Skin of body (tissue), 3 donors: ENCODE measurements at places on chromosomes 11 and 22. TPM values are rescaled to one million over a fixed set of nuclear protein-coding genes. Genes with fewer than 3 reads are reported as not detected.

- DNase-seq, result no peak
Measured at GRCh38 chr11:115928811-115929210, 424.6 kb upstream of the CADM1 start.

- no peak for DNase-seq
Measured at GRCh38 chr22:38305471-38306448, 11.5 kb downstream of the CSNK1E start.

DNA sequence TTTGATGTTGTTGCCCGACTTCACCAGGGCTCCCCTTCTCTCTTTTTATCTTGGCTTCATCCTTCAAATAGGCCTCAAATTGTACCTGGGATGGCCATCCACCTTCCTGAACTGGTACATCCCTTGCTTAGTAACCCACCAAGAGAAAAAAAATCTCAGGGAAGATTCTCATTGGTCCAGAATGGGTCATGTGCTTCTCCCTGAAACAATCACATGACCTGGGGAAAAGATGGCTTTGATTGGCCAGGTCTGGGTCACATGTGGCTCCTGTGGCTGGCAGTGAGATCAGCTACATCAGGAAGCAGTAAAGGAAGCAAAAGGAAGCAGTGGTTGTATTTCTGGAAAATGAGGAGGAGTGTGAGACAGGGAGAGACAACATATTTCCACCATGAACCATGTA, 540.2 kb downstream of the MIAT start:
- no peak for DNase-seq

- DNase-seq, result no peak
Measured at GRCh38 chr11:120023551-120023950, 114.4 kb downstream of the TRIM29 start.

The TRIM51 gene
- total RNA-seq, result not detected

DNA sequence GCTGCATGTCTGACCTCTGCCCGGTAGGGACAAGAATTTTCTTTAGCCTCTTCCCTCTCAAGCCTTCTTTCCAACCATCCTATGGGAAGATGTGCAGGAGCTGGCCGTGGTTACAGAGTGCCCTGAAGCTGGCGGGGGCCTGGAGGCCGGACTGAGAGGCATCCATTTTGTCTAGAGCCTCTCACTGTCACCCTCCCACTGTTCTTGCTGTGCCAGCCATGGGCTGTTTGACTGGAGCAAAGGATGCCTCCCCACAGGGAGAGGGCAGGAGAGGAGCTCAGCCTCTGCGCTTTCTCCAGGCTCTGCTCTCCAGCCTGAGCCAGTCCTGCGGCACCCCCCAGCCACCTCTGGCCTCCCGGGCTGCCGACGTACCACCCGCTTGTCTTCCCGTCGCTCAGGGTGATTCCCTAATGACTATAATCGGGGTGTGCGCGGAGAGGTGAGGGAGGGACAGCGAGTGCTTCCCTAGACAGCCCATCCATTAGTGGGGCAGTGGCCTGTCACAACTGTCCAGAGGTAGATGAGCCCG, 123.8 kb downstream of the NECTIN1 start:
- DNase-seq, result no peak

- no peak for DNase-seq
Measured at GRCh38 chr11:67280341-67280787, 8.7 kb upstream of the ANKRD13D start.

The KCTD14 gene
- 1.6 TPM for total RNA-seq

- DNase-seq, result no peak
Measured at GRCh38 chr11:118657238-118657637, 22.2 kb downstream of the TREH start.

The OR5A1 gene
- total RNA-seq, result not detected

The ZNRF3 gene
- total RNA-seq, result 7.4 TPM

GRCh38 chr11:123904932-123905331, 3.0 kb downstream of the OR8D4 start:
- no peak for DNase-seq

- no peak for DNase-seq
Measured at GRCh38 chr22:49260681-49261580, 566.7 kb downstream of the BRD1 start.

- no peak for DNase-seq
Measured at GRCh38 chr11:115498354-115498753, 5.9 kb downstream of the CADM1 start.

The OR5AP2 gene
- total RNA-seq, result not detected

GRCh38 chr11:355581-356458, 13.5 kb upstream of the B4GALNT4 start:
- peak; percentile 99 for DNase-seq

The MUC2 gene
- total RNA-seq, result under 0.01 TPM

The ANO3 gene
- total RNA-seq, result 0.30 TPM

DNA sequence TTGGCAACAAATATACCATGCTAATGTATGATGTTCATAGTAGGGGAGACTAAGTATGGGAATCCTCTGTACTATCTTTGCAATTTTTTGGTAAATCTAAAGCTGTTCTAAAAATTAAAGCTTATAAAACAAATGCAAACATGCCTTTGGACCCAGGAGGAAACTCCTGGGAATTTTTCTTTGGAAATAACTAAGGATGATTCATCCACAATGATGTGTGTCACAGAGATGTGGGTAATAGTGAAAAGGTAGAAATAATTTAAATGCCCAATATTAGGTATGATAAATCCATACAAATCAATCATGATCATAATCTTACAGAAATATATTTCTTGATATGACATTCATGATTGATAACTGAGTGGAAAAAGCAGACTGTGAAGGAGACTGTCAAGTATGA, 135.8 kb downstream of the TRIM44 start:
- no peak for DNase-seq

DNA sequence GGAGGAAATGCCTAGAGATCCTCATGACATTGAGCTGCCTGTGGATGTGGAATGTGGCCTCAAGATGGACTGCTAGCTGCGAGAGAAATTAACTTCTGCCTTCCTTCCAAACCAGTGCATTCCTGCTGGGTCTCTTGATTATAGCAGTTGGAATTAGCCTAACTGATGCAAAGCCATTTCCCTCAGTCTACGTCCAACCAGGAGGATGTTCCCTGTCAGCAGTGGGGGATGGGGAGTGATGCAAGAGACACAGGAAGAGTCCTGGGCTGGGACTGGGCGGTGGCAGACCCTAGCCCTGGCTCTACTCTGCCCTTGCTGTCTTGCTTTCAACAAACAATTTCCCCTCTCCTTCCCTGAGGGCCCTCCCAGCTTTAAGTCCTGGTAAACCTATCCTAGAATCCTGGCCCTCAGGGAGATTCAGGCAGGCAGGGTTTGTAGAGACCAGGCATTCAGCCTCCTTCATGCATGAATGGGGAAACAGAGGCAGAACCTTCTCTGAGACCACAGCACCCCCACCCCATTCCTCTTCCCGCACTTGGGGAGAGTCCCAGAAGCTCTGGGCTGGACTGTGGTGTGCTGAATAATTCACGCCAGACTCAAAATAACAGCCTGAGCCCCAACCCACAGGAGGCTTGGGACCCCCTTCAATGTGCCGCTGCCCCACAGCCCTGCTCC, 17.0 kb downstream of the C11orf96 start:
- DNase-seq, result no peak

DNA sequence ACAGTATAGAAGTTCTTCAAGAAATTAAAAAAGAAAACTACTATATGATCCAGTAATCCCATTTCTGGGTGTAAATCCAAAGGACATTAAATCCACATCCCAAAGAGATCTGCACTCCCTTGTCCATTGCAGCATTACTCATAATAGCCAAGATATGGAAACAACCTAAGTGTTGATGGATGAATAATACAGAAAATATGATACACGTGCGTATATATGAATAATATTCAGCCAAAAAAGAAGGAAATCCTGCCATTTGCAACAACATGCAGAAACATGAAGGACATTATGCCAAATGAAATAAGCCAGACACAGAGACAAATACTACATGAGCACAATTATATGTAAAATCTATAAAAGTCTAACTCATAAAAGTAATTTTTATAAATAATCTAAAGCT, 306.3 kb upstream of the ANO3 start:
- DNase-seq, result no peak

- no peak for DNase-seq
Measured at GRCh38 chr11:129578006-129578405, 202.4 kb downstream of the BARX2 start.

- no peak for DNase-seq
Measured at GRCh38 chr11:109785198-109785597, 308.0 kb upstream of the ZC3H12C start.

- no peak for DNase-seq
Measured at GRCh38 chr11:134020598-134020997, 48.3 kb upstream of the JAM3 start.

- DNase-seq, result peak; percentile 46
Measured at GRCh38 chr22:21797444-21798221, 62.0 kb upstream of the YPEL1 start.

GRCh38 chr22:44928136-44928463, 81.7 kb downstream of the PHF21B start:
- no peak for DNase-seq

DNA sequence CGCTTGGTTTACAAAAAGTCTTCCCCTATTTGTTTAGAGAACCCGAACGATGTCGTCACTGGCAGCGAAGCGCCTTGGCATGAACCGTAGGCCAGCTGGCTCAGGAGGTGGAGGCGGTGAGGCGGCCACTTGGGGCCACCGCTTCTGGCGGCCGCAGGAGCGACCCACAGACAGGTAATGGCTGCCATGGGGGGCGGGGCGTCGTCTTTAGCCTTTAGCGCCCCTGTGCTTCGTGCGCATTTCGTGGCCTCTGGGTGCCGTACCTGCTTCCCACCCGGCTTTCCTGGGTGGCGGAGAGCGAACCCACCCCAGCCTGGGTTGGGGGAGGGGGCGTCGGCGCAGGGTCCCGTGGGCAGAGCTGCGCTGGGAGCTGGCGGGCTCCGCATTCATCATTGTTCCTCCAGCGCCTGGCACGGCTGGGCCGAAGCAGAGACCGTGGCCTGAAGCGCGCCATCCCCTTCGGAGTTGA, 469 bp upstream of the OSBP2 start:
- no peak for DNase-seq

The HBB gene
- total RNA-seq, result 2,108 TPM

The UEVLD gene
- 18.8 TPM for total RNA-seq

- peak; percentile 26 for DNase-seq
Measured at GRCh38 chr11:23359297-23359696, 499.0 kb upstream of the CCDC179 start.

The EIF3M gene
- total RNA-seq, result 182 TPM

- DNase-seq, result no peak
Measured at GRCh38 chr11:61194169-61194671, 9.1 kb upstream of the PGA3 start.

DNA sequence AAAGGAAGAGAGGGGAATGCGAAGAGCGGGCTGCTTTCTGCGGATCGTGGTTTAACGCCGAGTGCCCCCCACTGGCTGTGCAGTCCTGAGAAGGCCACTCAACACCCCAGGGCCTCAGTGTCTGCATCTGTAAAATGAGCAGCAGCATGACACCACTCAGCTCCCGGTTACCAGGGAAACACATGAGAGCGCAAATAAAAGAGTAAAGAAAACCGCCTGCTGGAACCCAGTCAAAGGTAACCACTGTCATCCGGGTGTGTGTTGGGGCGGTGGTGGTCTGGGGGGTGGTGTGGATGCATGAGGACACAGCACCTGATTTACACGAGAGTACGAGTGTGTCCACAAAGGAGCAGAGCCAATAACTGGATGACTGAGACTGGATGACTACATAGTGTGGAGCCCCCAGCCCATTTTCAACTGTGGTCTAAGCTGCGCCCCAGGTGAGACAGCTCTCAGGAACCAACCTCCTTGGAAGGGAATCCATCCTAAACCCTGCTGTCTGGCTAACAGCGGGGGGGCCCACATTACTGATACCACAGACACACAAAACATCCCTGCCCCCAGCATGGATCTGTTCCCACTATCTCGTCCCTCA, 5.7 kb downstream of the CELSR1 start:
- DNase-seq, result no peak

The MICAL2 gene
- total RNA-seq, result 57.8 TPM

The MN1 gene
- total RNA-seq, result 7.4 TPM

DNA sequence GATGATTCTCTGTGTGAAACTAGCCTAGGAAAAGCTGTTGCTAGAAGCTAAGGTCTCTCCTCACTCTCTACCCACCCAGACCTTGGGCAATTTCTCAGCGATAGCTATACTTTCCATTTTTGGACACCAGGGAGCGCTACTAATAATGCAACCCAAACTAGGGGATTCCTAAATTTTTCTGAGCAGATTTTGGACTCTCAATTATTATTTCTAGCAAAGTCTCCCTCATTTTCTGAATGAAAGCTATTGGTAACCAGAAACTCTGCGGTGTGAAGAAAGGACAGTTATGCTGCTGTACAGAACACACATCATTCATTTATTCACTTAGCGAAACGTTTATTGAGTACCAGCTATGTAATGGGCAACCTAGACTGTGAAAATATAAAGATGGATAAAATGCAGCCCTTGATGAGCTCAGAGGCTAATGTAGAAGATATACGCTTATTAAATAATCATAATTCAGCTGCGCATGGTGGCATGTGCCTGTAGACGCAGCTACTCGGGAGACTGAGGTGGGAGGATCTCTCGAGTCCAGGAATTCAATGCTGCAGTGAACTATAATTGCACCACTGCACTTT, 6.1 kb upstream of the STIM1 start:
- DNase-seq, result no peak

The UFD1 gene
- 21.2 TPM for total RNA-seq

The SCUBE2 gene
- 15.7 TPM for total RNA-seq

DNA sequence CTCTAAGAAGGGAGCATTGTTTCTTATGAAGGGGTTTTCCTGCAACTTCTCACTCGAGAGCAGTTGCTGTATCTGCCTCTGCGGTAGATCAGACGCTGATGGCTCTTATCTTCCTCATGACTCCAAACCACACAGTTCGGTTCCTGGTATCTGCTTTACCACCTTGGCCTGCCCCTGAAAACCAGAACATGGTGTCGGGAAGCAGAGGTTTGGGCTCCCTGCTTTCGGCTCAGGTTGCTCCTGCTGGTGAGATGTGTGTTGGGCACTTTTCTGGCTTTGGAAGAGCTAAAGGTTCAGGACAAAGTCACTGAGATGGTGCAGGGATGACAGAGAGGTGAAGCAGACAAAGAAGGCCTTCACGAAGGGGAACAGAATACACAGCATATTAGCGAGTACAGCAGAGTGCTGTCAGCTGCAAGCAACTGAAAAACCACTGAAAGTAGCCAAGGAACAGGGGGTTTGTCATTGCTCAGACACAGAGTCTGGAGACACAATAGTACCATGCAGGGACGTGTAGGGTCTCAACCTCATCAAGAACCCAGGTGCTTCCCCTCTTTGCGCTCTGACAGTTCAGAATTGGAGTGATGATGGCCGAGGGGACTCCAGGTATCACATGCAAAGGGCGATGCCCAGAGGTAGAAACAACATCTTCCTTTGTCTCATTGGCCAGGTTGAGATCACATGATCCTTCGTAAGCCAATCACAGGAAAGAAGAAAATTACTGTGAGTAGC, 11.9 kb upstream of the CSF2RB start:
- no peak for DNase-seq

The FXYD6 gene
- 30.3 TPM for total RNA-seq

GRCh38 chr11:119319136-119319699, 2.3 kb upstream of the MCAM start:
- DNase-seq, result no peak

DNA sequence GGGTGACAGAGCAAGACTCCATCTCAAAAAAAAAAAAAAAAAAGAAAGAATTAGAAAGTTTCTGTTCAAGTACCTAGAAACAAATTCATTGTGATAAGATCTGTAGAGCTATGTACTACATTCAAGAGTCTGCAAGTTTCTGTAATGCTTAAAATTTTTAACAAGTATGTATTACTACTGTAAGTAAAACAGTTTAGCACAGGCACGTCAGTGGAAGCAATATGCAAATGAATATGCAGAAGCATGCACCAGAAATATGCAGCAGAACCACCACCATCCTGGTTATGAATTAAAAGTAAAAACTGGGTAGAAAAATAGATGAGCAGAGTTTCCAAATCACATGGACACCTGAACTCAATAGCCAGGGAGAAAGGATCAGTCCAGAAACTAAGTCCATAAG, 19.3 kb downstream of the SBF2 start:
- DNase-seq, result no peak
